ENCODE measurements at places on chromosomes 11 and 22.

- DNase-seq = no peak
Measured at GRCh38 chr11:13762718-13763117, 94.2 kb downstream of the FAR1 start.

GRCh38 chr11:106092446-106092845 is 15.0 kb downstream of the AASDHPPT start:
- no peak for DNase-seq

DNA sequence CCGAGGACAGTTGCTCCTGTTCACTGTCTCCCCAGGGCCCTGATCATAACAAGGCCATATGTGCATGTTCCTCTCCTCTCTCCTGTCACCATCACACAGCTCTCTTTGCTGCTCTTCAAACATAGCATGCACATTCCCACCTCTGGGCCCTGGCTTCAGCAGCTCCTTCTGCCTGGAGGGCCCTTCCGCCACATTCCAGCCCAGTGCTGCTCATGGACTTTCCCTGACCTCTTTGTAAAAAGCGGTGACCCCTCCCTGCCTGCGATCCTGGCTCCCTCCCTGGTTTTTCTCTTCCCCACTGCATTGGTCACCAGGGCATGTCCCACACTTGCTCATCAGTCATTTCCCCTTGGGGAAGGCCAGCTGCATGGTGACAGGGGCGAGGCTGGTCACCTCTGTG is 98.2 kb downstream of the MYO18B start:
- no peak for DNase-seq

- DNase-seq = no peak
Measured at GRCh38 chr22:44031158-44031952, 7.3 kb downstream of the PARVB start.

DNA sequence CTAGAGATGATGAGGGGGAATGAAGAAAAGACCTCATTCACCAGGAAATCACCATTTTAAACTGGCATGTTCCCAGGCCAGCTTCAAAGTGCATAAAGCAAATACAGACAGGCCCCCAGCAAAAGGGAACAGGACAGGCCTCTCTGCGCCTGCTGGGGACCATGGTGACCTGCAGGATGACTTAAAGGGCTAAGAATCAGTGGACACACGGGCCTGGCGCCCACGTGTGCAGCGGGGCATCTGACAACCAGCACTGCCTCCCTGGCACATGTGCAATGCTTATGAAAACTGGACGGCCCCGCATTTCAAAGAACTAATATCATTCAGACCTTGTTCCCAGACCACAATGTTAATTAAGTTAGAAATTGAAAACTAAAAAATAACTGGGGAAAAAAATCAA is 35.6 kb downstream of the TBX1 start:
- DNase-seq = no peak

GRCh38 chr11:34855021-34855753 is 61.0 kb downstream of the APIP start:
- no peak for DNase-seq

DNA sequence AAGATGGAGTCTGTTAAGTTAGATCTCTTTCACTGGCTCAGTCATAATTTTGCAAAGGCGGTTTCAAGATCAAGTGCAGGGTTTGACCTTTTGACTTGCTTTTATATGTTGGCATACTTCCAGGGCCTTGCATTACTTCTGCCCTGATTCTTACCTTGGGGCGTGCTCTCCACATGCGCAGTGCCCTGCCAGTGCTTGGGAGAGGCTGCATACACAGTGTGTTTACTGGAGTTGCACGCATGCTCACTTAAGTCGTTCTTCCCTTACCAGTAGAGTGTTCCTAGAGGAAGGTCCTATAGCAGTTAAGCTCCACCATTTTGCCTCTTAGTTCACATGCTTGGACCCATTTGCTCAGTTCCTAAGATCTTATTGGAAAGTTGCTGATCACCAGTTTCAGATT is 21.0 kb upstream of the TMEM123 start:
- DNase-seq = no peak

DNA sequence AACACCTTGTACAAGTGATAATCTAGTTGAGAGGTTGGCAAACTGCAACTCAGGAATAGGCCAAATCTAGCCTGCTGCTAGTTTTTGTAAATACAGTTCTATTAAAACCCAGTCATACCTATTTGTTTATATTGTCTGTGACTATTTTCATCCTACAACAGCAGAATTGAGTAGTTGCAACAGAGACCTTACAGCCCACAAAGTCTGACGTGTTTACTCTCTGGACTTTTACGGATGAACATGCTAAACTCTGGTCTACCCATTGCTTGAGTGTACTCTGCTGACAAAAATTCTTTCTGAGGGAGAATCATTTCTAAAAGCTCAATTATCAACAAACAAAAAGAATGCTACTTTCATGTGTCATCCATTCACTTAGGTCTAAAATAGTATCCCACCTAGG is 287.0 kb downstream of the DYNC2H1 start:
- peak; percentile 22 for DNase-seq

DNA sequence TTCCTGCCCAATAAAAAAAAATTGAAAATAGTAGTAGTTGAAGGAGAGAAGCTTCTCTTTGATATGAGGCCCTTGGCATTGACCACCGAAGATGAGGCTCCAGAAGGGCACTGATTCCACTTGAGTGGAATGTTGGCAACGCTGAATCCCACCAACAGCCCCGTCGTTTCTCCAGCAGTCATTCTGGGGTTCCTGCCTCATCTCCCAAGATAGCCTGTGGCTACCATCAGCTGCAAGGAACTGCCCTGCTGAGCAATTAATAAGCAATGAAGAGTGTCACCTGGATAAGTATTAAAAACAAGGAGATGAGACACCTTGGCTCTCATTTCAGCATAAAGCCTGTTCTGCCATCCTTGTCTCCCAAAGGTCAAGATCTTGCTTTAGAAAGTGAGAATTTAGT is 144.1 kb downstream of the CSNK2A3 start:
- no peak for DNase-seq

DNA sequence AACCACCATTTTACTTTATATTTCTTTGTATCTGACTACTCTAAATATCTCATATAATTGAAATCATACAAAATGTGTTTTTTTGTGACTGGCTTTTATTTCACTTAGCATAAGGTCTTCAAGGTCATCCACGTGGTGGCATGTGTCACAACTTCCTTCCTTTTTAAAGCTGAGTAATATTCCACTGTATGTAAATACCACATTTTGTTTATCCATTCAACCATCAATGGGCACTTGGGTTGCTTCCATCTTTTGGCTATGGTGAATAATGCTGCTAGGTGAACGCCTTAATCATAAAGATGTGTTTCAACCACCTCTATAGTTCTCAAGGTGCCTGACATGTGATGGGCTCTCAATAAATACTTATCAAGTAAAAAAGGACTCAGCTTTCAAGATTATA is 15.5 kb downstream of the RAB30 start:
- DNase-seq = no peak

GRCh38 chr11:31818874-31819331 is 7.8 kb upstream of the PAX6 start:
- DNase-seq = no peak

DNA sequence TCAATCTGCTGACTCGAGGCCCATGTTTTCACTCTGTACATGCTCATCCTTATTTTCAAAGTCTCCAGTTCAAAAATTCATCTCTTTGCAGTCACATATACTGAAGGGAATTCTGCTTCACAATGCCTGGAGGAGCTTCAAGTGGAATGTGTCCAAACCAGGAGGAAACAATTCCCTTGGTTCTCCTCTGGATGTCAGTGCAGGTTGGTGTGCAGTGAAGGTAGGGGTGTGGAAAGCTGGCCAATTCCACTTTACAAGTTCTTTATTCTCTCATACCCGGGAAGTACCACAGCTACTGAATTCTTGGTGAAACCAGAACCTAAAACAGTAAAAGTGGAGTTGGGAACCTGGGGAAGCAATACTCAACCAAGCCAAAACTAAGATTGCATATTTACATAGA is 57.3 kb downstream of the BDNF start:
- DNase-seq = no peak

GRCh38 chr11:64759722-64760719 is at the start of gene PYGM:
Gene PYGM (minus strand): TSS chr11:64759974. CDS start chr11:64759898, 76 bp downstream.
- DNase-seq = peak; percentile 16

DNA sequence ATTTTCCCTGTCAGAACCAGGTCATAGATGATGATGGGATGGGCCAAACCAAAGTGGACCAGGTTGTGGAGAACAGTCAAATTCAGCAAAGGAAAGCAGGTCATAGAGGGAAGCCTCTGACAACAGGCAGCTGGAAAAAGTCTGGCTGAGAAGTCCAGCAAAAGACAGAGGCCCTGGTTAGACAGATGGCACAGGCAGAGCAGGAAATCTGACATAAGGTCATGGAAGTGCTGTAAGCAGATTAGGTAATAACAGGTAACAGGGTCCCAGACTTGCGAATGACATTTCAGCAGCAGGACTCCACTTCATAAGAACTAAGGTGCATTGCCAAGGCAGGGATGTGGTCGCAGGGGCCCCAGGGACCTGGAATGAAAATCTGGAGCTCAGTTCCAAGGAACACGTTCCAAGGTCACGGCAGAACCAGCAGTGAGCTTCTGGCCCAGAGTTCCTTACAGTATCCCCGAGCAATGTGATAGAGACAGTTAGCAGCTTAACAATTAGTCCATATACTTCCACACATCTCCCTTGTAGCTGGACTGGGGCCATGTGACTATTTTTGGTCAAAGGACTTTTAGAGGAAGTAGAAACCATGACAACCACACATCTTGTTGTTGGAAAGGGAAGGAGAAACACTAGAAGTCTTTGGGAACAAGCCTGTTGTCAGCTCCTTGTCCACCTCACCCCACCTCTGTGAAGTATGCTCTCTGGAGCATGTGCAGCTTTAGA is 75.4 kb downstream of the ME3 start:
- no peak for DNase-seq

GRCh38 chr11:57899378-57899777 is 124.3 kb upstream of the OR9Q1 start:
- DNase-seq = no peak

- DNase-seq = no peak
Measured at GRCh38 chr11:17974246-17974645, 38.6 kb downstream of the SERGEF start.

GRCh38 chr11:116835042-116835772 is 2.2 kb downstream of the APOA1 start:
- DNase-seq = peak; percentile 29

DNA sequence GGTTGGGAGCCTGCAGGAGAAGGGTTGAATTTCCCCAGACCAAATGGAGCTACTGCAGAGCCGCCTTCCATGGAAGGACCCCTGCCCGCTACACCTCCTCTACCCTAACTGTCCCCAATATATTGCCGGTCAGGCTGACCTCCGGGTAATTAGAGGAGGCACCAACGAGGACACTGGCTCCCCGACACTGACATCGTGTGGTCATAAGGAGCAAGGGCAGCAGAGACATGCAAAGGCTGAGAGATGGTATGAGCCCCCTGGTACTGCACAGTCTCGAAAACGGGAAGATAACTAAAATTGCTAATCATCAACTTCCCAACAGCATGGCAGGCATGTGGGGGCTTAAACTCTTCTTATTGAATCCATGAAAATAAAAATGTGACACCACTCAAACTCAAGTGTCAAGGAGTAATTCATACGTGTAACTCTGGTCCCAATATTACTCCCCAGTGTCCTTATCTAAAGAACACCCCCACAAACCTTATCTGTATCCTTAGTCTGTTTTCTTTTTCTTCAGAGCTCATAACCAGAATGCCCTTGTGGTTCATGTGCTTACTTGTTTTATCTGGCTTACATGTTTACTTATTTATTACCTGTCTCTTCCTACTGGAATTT is 4.4 kb downstream of the CAVIN3 start:
- DNase-seq = peak; percentile 83

DNA sequence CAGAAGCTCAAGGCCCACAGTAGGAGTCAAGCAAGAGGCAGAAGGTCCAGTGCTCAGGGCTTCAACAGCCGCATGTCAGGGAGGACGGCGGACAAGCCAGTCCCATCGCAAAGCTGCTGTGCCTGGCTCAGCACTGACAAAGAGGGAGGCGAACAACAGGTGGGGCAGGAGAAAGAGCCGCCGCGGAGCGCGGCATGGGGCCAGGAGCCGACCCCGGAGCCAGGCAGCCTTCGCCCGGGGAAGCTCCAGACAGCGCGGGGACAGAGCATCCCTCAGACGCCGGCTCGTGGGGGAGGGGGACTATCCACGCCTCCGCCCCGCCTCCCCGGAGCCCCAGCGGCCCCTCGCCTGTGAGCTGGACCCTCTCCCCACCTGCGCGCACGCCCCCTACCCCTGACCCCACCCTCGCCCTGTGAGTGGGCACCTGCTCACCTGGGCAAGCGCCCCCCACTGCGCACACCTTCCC is 369 bp downstream of the DHCR7 start:
- DNase-seq = peak; percentile 33

DNA sequence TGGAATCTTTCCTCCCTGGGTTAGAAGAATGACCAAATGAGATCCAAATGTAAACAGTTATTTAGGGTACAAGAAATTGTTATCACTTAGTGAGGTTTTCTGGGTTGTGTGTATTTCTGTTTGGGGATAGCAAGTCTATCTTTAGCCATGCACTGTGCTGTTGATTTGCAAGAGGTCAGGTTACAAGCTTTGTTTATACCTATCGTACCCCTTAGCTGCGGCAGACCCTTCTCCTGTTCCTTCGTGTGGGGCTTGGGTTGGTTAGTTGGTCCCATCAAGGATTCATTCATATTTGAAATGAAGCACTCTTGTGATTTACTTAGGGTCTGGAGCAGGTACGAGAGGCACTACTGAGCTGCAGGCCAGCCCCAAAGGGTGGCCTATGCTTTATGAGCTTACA is 72.6 kb downstream of the USP35 start:
- DNase-seq = no peak

GRCh38 chr11:131602431-131602830 is 232.0 kb downstream of the NTM start:
- DNase-seq = no peak

DNA sequence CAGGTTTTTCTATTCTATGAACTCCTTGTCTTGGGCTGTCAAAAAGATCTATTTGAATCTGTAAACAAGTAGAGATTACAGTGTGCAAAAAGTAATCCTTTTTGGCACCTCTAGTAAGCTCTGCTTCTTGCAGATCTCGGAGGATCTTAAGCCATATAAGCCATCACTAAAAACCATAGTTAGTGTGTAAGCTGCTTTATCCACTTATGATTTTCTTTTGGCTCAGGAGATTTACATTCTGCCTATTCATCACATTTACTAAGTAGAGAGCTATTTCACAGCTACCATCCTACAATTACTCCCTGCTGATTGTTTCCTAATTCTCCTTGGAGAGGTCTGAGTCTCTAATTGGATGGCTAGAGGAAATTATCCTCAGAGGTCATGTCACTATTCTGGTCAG is 385.7 kb downstream of the AASDHPPT start:
- no peak for DNase-seq
